ENCODE measurements at places on chromosomes 2 and 18. TPM values are rescaled to one million over a fixed set of nuclear protein-coding genes. Genes with fewer than 3 reads are reported as not detected.

SIX3 gene
- total RNA-seq = not detected

BMP10 gene
- total RNA-seq = not detected

CCDC150 gene
- total RNA-seq = 3.9 TPM

SPP2 gene
- total RNA-seq = not detected

CERKL gene
- total RNA-seq = not detected

PPP1R1C gene
- total RNA-seq = 0.50 TPM

CENPA gene
- 1.8 TPM for total RNA-seq

NT5C1B gene
- total RNA-seq = not detected

ALPP gene
- total RNA-seq = not detected

DNER gene
- total RNA-seq = 0.26 TPM

MOGAT1 gene
- not detected for total RNA-seq

C1GALT1C1L gene
- 0.51 TPM for total RNA-seq

SOCS6 gene
- 44.1 TPM for total RNA-seq

SEPTIN2 gene
- total RNA-seq = 403 TPM

ACTR3 gene
- 120 TPM for total RNA-seq

PRSS56 gene
- not detected for total RNA-seq

GULP1 gene
- total RNA-seq = 71.7 TPM

- DNase-seq = peak; percentile 86
These were observed 1453.9 kb upstream of the NXPH2 start for GRCh38 chr2:140234116-140234515.

- no peak for DNase-seq
These were observed 4.7 kb downstream of the DPYSL5 start for GRCh38 chr2:26852405-26853306.

DNA sequence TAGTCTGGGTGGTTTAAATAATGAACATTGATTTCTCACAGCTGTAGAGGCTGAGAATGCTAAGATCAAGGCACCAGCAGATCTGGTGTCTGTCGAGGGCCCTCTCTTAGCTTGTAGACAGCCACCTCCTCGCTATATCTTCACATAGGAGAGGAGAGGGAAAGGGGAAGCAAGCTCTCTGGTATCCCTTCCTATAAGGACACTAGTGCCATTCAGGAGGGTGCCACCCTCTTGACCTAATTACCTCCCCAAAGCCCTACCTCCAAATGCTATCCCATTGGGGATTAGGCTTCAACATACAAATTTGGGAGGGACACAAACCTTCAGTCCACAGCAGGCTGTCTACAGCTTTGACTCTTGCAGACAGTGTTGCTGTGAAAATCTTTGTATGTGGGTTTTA lies 76.7 kb downstream of the BOLA3 start:
- no peak for DNase-seq

DNA sequence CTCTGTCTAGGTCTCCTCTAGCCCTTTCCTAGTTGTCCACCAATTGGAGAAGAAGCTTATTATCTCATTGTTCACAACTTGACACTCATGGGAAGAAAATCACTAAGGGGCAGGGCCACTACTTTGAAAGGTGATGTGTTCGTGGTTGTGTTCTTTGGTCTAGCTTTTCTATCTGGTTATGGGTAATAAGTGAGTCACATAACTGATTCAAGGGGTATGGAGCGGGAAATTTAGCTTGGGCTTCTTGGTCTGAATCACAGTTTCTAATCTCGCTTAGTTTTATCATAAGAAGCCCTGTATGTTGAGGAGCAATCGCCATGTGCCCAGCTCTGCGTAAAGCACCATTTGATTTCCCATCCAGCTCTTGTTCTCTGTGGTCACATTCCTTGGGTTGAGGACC lies 18.7 kb upstream of the DYTN start:
- no peak for DNase-seq

- DNase-seq = no peak
These were observed 573 bp downstream of the PAIP2B start for GRCh38 chr2:71226096-71226964.

GRCh38 chr18:46332286-46332801 lies 228.2 kb downstream of the HAUS1 start:
- DNase-seq = no peak

GRCh38 chr2:241494311-241494908 lies 14.0 kb downstream of the STK25 start:
- DNase-seq = no peak

GRCh38 chr2:98088261-98088660 lies 1.3 kb downstream of the VWA3B start:
- no peak for DNase-seq

DNA sequence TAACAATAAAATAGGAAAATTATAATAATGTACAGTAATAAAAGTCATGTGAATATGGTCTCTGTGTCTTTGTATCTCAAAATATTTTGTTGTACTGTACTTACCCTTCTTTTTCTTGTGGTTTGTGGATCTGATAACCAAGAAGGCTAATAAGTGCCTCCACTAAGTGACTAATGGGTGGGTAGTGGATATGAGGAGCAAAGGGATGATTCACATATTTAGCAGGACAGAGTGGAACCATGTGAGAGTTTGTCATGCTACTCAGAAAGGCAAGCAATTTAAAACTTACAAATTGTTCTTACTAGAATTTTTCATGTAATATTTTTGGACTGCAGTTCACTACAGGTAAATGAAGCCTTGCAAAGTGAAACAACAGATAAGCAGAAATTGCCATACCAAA lies 1241.2 kb upstream of the CDH2 start:
- peak; percentile 39 for DNase-seq

- DNase-seq = no peak
These were observed 50.3 kb upstream of the TRIB2 start for GRCh38 chr2:12666445-12666844.

- DNase-seq = no peak
These were observed 111.6 kb downstream of the ZNF521 start for GRCh38 chr18:25240420-25240770.

DNA sequence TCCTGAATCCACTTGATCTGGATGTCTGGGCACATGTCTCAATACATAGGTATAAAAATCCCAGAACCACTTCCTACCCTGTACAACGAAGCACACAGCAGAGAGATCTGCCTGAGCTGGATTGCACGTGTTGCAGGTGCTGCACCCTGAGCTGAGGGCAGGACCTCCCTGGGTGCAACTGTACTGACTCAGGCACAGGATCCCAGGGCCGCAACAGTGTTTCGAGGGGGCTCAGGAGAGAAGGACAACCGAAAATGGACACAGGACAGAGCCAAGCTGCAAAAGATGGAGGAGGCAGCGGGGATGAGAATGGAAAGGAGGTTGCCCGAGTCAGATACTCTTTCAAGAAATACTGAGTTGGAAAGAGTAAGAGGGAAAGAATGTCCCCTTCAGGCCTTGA lies 354.1 kb downstream of the EIPR1 start:
- no peak for DNase-seq

- DNase-seq = peak; percentile 25
These were observed 122.2 kb downstream of the NCOA1 start for GRCh38 chr2:24613154-24613814.

- no peak for DNase-seq
These were observed 235.1 kb downstream of the AGAP1 start for GRCh38 chr2:235728800-235729556.

DNA sequence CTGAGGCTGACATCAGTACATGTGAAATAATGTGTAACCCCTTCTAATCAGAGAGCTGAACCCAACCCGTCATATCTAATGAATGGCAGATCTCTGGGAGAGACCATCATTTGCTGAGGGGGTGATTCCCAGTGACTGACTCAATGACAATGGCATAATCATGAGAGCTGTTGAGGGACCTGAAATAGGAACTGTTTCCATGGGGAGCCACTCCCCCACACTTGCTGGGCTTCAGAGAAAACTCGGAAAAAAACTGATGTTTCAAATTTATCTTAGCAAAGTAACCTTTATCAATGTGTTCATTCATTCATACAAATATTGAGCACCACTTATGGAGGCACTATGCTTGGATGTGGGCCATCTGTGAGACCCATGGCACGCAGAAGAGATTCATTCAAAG lies 93.4 kb upstream of the ZBTB14 start:
- no peak for DNase-seq

DNA sequence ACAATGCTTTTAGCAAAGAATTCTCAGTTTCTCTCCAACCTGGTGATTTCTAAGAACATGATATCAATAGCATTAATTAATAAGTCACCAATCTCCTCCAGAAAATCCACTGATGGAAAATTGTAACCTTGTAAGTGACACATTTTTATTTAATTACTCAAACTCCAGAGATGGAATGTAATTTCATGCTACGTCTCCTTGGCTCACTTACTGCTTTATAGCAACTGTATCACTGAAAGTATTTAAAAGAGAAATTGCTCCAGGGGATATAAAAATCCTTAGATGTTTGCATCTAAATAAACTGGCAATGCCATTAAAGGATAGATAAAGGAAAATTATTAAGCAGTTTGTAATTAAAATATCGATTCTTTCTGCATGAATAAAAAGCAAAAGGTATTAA lies 325.4 kb downstream of the TSN start:
- DNase-seq = no peak

DNA sequence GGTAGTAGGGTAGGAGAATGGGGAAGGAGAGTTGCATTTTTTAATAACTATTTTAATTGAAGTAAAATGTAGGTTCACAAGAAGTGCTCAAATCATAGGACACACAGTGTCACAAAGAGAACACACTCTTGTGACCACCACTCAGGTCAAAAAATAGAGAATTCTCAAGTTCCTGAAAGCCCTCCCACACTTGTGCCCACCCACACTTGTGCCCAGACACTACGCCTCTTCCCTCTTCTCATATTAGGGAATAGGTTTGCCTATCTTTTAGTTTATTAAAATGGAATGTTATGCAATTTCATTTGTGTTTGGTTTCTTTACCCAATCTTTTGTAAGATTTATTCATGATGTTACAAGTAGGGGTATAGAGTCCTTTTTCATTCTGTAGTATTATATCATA lies 67.2 kb downstream of the UGGT1 start:
- DNase-seq = no peak

GRCh38 chr2:132415256-132415914 lies 1.2 kb upstream of the GPR39 start:
- DNase-seq = peak; percentile 66

DNA sequence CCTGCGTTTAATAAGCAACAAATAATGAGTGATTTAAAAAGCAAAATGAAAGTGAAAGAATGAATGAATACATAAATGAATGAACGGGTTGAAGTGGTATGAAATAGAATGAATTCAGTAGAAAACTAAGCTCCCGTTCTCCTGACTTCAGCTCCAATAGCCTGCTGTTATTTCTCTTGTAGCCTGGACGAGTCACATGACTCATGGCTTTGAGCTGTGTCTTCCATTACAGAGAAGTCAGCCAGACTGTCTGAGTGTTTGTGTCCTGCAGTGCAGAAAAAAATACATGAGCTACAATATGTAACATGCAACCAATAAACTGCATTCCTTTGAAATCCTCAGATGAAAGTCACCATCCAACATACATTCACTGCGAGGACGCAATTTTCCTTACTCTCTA lies 21.2 kb downstream of the SCG2 start:
- peak; percentile 76 for DNase-seq

DNA sequence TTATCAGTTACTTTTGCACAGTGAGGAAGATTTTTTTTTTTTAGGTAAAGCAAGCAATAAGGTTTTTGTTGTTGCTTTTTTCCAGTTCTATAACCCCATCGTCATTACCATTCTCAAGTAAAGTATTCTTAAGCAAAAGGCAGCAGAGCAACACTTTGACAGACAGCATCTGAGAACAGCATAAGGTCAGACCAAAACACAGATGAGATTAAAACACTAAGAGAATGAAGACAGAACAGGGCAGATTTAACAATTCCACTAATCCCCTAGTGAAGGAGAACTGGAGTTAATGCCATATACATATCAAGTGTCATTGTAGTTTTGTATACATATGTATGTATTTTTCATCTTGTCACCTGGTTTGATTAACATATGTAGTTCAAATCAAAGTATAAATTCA lies 290.2 kb downstream of the METTL4 start:
- no peak for DNase-seq

- DNase-seq = no peak
These were observed 82.0 kb downstream of the FHOD3 start for GRCh38 chr18:36379435-36379984.

- peak; percentile 66 for DNase-seq
These were observed 16.4 kb upstream of the HNMT start for GRCh38 chr2:137947728-137948336.

- peak; percentile 94 for DNase-seq
These were observed 102.6 kb downstream of the MCFD2 start for GRCh38 chr2:46813020-46813415.

DNA sequence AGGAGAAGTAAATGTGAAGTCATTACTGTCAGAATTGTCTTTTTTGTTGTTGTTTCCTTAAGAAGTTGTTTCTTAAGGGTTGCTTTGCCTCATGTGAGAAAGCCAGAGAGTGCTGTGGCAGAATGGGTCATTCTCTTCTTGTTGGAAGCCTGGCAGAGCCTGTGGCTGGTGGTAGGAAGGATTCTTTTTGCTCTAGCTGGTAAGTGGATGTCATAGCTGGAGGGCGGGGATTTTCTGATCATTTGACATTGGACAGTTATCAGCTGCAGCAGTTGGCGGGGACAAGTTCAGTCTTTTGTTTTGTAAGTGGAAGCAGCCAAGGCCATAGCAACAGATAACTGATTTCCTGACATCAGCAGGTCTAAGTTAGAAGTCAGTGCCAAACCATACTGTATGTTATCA lies 5.5 kb upstream of the RMDN2 start:
- peak; percentile 29 for DNase-seq

- DNase-seq = no peak
These were observed 12.7 kb upstream of the MAP3K2 start for GRCh38 chr2:127400533-127400896.

GRCh38 chr2:176159663-176160250 lies 2.6 kb downstream of the HOXD3 start:
- no peak for DNase-seq

DNA sequence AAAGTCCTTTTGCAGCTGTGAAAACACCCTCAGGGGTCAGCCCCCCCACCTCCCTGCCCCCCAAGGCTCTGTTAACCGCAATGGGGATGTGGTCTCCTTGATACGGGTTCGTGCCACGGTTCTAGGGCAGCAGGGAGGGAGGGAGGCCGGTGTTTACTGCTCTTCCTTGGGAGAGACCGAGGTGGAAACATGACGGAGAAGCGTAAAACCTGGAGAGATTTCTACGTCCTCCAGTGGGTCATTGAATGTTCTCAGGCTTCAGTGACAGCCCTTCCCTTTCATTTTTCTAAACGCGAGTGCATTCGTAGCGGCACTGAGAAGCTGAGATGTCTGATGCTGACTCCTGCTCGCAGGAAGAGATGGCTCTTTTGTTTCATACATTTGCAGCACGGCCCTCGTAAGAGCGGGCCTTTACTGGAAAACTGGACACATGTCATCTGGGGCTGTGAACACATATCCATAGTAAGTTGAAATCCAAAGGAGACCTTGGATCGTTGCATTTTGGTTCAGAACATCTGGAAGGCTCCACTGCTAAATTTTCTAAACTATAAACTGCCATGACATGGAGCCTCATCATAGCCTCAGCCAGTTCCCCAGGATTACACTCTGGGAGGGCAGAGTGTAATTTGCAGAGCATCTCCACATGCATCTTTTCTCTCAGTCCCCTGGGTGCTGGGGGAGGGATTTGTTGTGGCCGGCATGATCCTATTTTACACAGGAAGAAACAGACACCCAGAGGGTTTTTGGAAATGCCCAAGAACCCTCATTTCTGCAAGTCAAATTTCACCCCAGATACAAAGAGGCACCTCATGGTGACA lies 40.6 kb upstream of the HDAC4 start:
- peak; percentile 12 for DNase-seq
